ENCODE measurements at places on chromosomes 2 and 18.

- DNase-seq, result peak; percentile 44
Measured at GRCh38 chr18:76496194-76496890, 1.3 kb upstream of the ZNF516 start.

DNA sequence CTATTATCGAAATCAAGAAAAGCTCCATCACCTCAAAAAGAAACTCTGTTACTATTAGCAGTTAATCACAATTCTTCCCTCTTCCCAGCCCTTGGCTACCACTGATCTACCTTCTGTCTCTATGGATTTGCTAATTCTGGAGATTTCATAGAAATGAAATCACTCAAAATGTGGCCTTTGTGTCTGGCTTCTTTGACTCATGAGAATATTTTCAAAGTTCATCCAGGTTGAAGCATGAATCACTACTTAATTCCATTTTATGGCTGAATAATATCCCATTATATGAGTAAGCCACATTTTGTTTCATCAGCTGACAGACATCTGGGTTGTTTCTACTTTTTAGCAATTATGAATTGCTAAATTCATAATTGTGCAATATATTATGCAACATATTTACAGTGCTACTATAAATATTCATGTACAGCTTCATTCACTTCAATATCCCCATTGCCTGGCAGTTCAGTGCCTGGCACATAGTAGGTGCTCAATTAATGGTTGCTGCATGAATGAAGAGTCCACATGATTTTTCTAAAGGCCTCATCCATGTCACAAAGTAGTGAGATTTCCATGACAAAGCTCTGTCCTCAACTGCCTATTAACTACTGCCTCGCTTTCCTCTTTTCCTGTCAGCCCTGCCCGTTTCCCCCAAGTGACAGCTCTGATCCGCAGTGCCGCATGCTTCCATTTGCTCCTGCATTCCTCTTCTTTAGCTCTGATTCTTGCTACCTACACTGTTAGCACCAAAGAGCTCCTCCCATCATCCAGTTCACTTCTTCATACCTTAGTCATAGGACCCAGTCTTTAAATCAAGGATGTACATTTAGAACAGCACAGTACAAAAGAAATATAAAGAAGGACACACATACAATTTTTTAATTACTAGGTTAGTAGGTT lies 32.8 kb downstream of the CCDC93 start:
- DNase-seq, result no peak

DNA sequence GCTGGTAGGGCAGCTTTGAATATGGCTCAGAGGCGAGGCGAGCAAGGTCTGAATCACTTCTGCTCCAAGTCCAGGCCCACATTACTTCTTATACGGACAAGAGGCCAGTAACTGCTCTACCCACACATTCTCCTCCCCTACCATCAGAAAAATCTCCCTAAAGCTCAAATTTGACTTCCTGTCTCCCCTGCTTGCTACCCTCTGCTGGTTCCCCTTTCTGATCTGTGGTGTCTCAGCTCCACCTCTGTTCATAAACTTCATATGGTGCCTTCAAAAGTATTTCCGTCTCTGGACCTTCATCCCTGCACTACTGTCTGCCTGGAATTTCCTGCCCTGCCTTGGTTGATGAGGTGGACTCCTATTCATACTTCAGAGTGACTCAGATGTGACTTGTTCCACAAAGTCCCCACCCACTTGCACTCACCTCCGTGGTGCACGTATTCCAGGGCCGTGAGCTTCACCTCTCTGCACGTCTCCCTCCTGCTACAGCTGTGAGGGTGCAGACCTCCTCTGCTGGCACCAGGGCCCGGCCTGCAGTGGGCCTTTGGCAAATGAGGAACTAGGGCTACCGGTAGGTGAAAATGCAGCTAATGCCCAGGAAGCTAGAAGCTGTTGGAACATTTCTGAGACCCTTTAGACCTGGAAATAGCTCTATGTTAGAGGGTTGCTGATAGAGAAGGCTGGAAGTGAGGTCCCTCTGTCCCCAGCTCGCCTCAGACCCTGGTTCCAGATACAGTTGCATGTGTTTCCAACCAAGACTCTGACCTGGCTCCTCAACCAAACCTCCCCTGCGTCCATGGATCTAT lies 24.6 kb upstream of the KCMF1 start:
- no peak for DNase-seq

- no peak for DNase-seq
Measured at GRCh38 chr2:70214953-70215549, 24.2 kb upstream of the C2orf42 start.

- DNase-seq, result no peak
Measured at GRCh38 chr2:102585847-102586404, 33.4 kb upstream of the SLC9A2 start.

GRCh38 chr18:69518989-69519388 lies 118.3 kb downstream of the DOK6 start:
- DNase-seq, result no peak

DNA sequence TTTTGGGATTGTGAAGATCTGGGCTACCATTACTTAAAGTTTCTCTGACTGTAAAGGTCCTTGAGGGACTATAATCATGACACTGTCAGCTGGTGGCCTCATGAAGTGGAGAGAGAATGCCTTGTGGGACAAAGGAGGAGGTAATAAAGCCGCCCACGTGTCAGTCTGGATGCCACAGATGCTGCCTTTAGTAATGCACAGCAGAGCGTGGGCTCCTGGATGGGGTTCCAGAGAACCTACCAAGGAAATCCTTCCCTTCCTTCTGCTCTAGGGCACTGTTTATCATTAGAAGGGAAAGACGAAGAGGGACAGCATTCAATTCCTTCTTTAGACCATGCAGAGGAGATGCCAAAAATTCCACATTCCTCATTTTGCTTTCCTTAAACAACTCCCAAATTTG lies 63.5 kb downstream of the COL5A2 start:
- no peak for DNase-seq

DNA sequence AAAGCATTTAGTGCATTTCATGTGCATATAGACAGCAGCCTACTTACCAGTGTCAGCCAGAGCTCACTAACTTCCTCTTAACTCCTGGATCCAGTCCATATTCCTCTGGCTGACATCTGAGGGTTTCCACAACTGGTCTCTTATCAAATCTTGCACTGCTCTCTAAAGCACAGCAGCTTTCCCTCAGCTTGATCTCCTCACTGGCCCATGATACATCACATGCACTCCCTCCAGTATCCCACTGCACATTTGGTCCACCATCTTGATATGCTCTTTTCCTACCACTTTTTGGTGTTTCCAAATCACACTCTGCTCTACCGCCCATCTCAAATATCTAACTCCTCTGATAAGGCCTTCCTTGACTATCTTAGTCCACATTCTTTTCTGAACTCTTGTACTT lies 105.0 kb upstream of the ZFP36L2 start:
- DNase-seq, result no peak

GRCh38 chr2:36530983-36531354 lies 67.0 kb downstream of the FEZ2 start:
- DNase-seq, result no peak

DNA sequence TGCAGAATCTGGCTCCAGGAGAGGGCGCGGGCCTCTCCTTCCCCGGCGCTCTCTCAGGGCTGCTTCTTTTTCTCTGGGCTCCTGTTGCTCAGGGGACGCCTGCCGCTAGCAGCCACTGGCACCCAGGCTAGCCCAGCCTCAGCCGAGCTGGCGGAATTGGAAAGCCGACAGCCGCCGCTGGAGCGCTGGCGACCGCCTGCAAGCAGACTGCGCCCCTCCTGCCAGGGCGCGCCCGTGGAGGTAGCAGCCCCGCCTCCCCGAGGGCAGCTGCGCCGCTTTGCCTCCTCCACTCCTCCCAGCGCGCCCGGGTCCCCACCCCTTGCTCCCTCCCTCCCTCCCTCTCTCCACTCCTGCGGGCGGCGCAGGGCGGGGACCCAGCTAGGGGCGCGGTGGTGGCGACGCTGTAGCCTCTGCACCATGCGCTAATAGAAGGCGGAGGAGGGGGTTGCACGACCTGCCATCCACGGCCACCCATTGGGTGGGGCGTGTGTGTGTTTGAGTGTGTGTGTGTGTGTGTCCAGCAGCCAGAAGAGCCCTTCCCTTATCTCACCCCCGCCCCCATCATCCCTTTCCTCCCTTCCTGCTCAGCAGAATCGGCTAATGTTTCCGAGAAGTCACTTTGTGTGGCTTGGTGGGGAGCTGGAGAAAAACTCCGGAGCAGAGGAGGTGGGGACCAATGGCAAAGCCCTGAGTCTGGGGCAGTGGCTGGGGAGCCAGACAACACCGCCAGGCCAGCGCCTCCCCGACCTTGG lies at the start of gene SCN9A:
SCN9A (minus strand) TSS at position 209 of the 752 bp plus-strand sequence. CDS start 64,188 bp downstream, outside the sequence.
- DNase-seq, result no peak

GRCh38 chr2:79191816-79192215 lies 32.3 kb upstream of the REG3A start:
- no peak for DNase-seq

DNA sequence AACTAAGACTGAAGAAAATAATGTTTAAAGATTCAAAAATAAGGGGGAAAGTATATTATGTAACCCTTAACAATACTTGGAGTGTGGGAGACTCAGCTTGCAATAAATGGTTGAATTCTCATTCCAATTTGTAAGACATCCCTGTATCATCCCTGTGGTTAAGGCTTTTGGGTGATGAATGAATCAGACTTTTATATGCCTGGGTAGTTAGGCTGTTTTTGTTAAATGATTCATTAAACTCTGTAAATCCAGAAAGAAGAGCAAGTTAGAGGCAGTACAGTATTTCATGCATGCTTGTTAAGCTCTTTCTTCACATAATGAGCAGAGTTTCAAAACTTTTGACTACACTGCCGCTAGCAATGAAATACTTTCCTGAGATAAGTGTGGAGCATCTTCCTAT lies 948.8 kb downstream of the SOCS6 start:
- no peak for DNase-seq

Data from activated naive CD4-positive, alpha-beta T cell (primary cell).